Nephron progenitor cell (in vitro differentiated cells): ENCODE measurements at places on chromosomes 2 and 18.

- peaks cover 45% of the 10 kb centered on the region for H3K4me1 ChIP-seq
- DNase-seq, result no peak
- H3K27me3 ChIP-seq, result peaks cover 33% of the 10 kb centered on the region
- H3K4me3 ChIP-seq, result no peak overlapping the region
- peak overlapping the region; percentile 44 for H3K27ac ChIP-seq
Measured at GRCh38 chr2:2698182-2699120, 367.4 kb upstream of the MYT1L start.

DNA sequence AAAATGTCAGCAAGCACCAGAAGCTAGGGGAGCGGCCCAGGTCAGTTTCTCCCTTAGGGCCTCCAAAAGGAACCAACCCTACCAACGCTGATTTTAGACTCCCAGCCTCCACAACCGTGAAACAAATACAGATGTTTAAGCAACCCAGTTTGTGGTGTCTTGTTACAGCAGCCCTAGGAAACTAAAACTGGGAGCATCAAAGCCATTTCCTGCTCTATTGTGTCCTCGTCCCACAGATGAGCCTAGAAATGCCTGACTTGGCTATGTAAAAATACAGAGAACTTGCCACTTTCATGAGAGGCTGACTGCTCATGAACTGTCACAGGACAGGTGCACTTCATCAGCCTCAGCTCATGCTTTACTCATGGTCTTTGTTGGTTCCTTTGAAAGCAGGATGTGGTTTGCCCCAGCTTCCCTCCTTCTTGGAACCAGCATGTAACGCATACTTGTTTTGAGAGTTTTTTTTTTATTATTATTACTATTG, 97.6 kb upstream of the SLC39A10 start:
- no peaks in the 10 kb centered on the region for H3K36me3 ChIP-seq
- H3K27me3 ChIP-seq, result no peaks in the 10 kb centered on the region
- H3K4me1 ChIP-seq, result no peaks in the 10 kb centered on the region
- H3K27ac ChIP-seq, result no peak overlapping the region
- DNase-seq, result no peak

- peaks cover 29% of the 10 kb centered on the region for H3K4me1 ChIP-seq
- no peak overlapping the region for H3K4me3 ChIP-seq
Measured at GRCh38 chr2:232878855-232879617, 9.0 kb downstream of the SNORC start.

- H3K4me3 ChIP-seq, result no peak overlapping the region
- peak overlapping the region; percentile 84 for H3K27ac ChIP-seq
- H3K36me3 ChIP-seq, result peaks cover 28% of the 10 kb centered on the region
- peaks cover 27% of the 10 kb centered on the region for H3K4me1 ChIP-seq
- no peak for DNase-seq
Measured at GRCh38 chr2:105381101-105381668, 17.7 kb downstream of the FHL2 start.

- H3K27me3 ChIP-seq, result no peaks in the 10 kb centered on the region
- H3K27ac ChIP-seq, result no peak overlapping the region
- no peak overlapping the region for H3K4me3 ChIP-seq
- no peak for DNase-seq
- H3K4me1 ChIP-seq, result no peaks in the 10 kb centered on the region
Measured at GRCh38 chr2:169294001-169294675, 68.2 kb downstream of the LRP2 start.

DNA sequence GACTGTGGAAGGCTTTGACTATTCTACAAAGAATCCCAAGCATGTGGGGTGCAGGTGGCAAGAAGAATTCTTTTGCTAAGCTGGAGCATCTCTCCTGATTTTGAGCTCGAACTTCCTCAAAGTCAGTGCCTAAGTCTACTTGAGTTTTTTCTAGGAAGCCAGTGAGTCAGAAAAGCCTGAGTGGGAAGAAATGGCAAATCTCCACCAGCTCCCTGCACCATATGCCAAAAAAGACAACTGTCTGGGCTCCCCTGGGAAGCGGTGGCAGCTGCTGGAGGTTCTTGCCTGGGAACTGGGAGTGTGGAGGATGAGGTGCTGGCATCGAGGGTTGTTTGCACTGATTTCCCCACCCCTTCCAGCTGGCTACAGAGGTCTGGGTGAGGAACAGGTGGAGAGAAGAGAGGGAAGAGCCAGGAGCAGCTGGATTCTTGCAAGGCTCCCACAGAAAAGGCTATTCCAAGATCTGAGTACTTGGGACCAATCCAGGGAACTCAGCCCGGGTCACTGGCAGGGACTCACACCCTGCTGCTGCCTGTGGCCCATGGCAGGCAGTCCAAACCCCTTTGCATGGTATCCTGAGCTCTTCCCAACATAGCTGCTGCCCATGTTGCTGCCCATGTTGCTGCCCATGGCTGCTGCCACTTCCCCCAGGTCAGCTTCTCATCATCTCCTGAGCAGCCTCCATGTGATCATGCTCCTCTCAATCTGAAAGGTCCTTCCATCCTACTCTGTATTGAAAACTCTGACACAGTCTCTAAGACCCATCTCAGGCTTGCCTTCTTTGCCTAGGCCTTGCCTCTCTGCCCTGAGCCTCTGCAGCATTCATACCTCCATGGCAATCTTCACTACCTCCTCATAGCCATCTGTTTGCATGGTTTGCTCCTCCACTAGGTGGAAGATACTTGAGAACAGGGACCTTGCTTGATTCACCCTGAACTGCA, 128.3 kb upstream of the SPATS2L start:
- H3K27ac ChIP-seq, result no peak overlapping the region
- H3K36me3 ChIP-seq, result no peaks in the 10 kb centered on the region
- DNase-seq, result no peak
- H3K4me1 ChIP-seq, result no peaks in the 10 kb centered on the region

DNA sequence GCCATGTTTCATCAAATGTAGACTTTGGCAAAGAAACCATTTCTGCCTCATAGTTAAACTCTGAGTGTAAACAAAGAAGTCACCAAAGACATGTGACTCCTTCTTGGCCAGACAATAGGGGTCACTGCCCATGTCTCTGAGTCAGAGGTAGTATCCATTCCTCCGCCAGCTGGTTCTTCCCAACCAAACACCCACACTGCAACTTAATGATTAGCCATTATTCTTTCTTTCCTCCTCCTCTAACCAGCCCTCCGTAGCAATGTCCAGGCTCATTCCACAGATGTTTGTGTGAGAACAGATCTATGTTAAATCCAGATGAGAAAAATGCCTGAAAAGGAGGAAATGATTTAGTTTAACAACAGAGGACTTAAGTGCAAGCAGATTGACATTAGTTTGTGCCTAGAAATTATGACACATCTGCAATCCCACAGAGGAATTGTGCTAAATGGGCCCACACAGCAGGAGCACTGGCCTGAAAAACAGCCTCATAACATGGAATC, 127.9 kb upstream of the SH3BP4 start:
- H3K27me3 ChIP-seq, result peaks cover 8% of the 10 kb centered on the region
- no peaks in the 10 kb centered on the region for H3K36me3 ChIP-seq
- no peak overlapping the region for H3K27ac ChIP-seq
- peaks cover 23% of the 10 kb centered on the region for H3K4me1 ChIP-seq
- H3K4me3 ChIP-seq, result no peak overlapping the region
- no peak for DNase-seq

DNA sequence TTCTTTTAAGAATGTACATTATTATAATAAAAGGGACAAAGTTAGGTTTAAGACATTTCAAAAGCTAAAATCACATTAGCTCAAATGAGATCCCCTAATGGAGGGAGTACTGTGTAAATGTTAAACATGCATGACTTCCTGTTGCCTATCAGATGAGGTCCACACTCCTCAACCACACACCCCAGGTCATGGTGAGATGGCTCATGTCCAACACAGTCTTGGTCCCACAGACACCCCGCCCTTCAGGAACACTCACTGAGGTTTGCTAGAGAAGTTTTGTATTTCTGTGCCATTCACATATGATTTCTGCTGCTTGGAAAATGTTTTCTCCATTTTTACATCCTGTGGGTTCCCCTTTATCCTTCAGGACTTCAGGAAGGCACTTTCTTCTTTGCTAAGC, 491.0 kb downstream of the SOX11 start:
- peaks cover 67% of the 10 kb centered on the region for H3K4me1 ChIP-seq
- peaks cover 5% of the 10 kb centered on the region for H3K27me3 ChIP-seq
- no peaks in the 10 kb centered on the region for H3K36me3 ChIP-seq
- H3K27ac ChIP-seq, result peak overlapping the region; percentile 99
- no peak for DNase-seq

- peak; percentile 8 for DNase-seq
- H3K4me3 ChIP-seq, result no peak overlapping the region
- peaks cover 18% of the 10 kb centered on the region for H3K36me3 ChIP-seq
- no peaks in the 10 kb centered on the region for H3K27me3 ChIP-seq
Measured at GRCh38 chr18:39555496-39555895, 1989.9 kb upstream of the CELF4 start.

GRCh38 chr2:106531676-106532214, 44.6 kb downstream of the CD8B2 start:
- H3K27me3 ChIP-seq, result no peaks in the 10 kb centered on the region
- no peak for DNase-seq
- no peak overlapping the region for H3K27ac ChIP-seq

DNA sequence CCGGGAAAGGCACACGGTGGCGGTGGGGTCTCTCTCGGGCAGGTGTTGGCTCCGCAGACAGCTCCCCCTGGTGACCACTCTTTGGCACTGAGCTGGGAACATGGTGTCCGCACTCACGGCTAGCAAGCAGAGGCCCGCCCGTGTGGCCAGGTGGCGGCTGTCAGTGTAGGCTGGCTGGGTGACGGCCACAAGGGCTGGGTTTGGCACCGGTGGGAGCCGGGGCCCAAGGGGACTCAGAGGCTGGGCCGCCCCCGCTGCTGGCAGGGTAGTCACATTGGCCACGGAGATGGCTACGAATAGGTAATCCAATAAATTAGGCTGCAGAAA, 1071.7 kb downstream of the RPIA start:
- no peaks in the 10 kb centered on the region for H3K27me3 ChIP-seq
- no peaks in the 10 kb centered on the region for H3K4me1 ChIP-seq
- H3K36me3 ChIP-seq, result peaks cover 6% of the 10 kb centered on the region

- H3K27me3 ChIP-seq, result peaks cover 16% of the 10 kb centered on the region
- peaks cover 48% of the 10 kb centered on the region for H3K4me1 ChIP-seq
- H3K36me3 ChIP-seq, result no peaks in the 10 kb centered on the region
Measured at GRCh38 chr2:29336341-29337241, 221.4 kb downstream of the CLIP4 start.

GRCh38 chr2:650343-651310, 26.6 kb downstream of the TMEM18 start:
- no peak overlapping the region for H3K27ac ChIP-seq
- H3K36me3 ChIP-seq, result no peaks in the 10 kb centered on the region
- H3K4me3 ChIP-seq, result peak overlapping the region; percentile 50
- peaks cover 50% of the 10 kb centered on the region for H3K4me1 ChIP-seq
- H3K27me3 ChIP-seq, result peaks cover 17% of the 10 kb centered on the region

- peaks cover 23% of the 10 kb centered on the region for H3K36me3 ChIP-seq
- H3K4me1 ChIP-seq, result peaks cover 20% of the 10 kb centered on the region
- H3K27ac ChIP-seq, result no peak overlapping the region
- H3K27me3 ChIP-seq, result no peaks in the 10 kb centered on the region
- DNase-seq, result no peak
- no peak overlapping the region for H3K4me3 ChIP-seq
Measured at GRCh38 chr18:76970770-76971559, 148.6 kb downstream of the ZNF236 start.

DNA sequence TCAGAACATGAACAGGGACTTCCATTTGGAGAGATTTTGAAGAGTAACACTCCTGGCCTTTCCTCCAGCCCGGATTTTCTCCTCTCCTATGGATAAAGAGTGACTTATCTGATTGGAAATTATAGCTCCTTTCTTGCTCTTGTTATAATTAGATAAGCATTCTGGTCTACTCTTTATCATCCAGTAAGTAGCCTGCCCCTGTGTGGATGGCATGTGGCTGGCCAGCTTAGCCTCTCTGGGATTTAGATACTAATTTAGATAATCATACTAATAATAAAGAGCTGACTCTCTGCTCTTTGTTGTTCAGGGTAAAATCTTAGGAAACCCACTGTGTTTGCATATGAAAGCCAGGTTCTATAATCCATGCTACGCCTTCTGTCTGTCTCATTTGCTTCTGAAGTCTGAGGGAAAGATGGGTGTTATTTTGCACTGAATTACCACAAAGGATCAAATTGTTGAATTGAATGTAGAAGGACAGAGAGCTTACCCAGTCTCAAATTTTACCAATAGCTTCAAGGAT, 438.8 kb downstream of the SPAG16 start:
- no peak for DNase-seq
- no peak overlapping the region for H3K4me3 ChIP-seq
- no peaks in the 10 kb centered on the region for H3K27me3 ChIP-seq
- no peaks in the 10 kb centered on the region for H3K4me1 ChIP-seq
- H3K27ac ChIP-seq, result no peak overlapping the region
- no peaks in the 10 kb centered on the region for H3K36me3 ChIP-seq

- peaks cover 4% of the 10 kb centered on the region for H3K27me3 ChIP-seq
- no peak for DNase-seq
- H3K4me3 ChIP-seq, result no peak overlapping the region
- peaks cover 84% of the 10 kb centered on the region for H3K4me1 ChIP-seq
Measured at GRCh38 chr2:234373060-234373459, 123.8 kb downstream of the ARL4C start.

GRCh38 chr2:169107645-169108044, 38.3 kb downstream of the DHRS9 start:
- H3K27me3 ChIP-seq, result peaks cover 21% of the 10 kb centered on the region
- no peak for DNase-seq
- peaks cover 5% of the 10 kb centered on the region for H3K4me1 ChIP-seq
- no peak overlapping the region for H3K4me3 ChIP-seq
- no peaks in the 10 kb centered on the region for H3K36me3 ChIP-seq
- H3K27ac ChIP-seq, result no peak overlapping the region

- H3K4me1 ChIP-seq, result peaks cover 4% of the 10 kb centered on the region
- H3K27me3 ChIP-seq, result peaks cover 3% of the 10 kb centered on the region
- H3K36me3 ChIP-seq, result no peaks in the 10 kb centered on the region
Measured at GRCh38 chr2:222761888-222762287, 90.4 kb downstream of the MOGAT1 start.

DNA sequence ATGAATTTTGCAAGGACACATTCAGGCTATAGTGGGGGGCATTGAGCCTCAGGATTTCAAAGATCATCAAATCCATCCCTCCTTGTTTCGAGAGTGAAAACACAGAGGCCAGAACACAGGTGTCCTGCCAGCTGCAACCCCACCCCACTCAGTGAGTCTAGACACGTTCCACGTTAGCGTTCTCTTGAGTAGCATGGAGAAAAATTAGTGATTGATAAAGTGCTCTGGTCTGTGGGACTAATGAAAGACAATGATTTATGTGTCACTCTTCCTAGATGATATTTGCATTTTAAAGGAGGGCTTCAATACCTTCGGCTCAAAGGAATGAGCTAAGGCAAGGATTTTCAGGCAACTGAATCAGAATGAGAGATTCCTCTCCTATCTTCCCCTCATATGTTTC, 43.8 kb downstream of the SLC4A3 start:
- no peak for DNase-seq
- no peaks in the 10 kb centered on the region for H3K36me3 ChIP-seq
- H3K27me3 ChIP-seq, result peaks cover 21% of the 10 kb centered on the region
- H3K4me3 ChIP-seq, result no peak overlapping the region

DNA sequence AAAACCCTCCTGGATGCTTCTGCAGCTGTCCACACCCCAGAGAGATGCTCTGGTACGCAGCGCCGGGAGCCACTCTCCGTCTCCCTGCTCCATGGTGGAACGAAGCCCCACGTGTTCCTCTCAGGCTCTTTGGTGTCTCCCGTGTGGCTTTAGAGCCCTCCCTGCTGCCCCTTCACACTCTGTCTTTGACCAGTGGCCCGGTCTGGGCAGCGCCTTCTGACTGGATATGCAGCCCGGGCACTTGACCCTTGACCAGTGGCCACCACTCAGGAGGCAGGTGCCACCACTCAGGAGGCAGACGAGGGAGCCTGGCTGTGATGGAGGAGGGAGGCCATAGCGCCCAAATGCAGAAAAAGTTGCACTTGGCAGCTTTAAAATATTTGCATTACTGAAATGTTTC, 214.5 kb upstream of the SALL3 start:
- peaks cover 7% of the 10 kb centered on the region for H3K27me3 ChIP-seq
- no peaks in the 10 kb centered on the region for H3K36me3 ChIP-seq
- no peak overlapping the region for H3K27ac ChIP-seq
- no peak overlapping the region for H3K4me3 ChIP-seq
